CD8-positive, alpha-beta memory T cell (primary cell): ENCODE measurements at places on chromosomes 4 and X.

DNA sequence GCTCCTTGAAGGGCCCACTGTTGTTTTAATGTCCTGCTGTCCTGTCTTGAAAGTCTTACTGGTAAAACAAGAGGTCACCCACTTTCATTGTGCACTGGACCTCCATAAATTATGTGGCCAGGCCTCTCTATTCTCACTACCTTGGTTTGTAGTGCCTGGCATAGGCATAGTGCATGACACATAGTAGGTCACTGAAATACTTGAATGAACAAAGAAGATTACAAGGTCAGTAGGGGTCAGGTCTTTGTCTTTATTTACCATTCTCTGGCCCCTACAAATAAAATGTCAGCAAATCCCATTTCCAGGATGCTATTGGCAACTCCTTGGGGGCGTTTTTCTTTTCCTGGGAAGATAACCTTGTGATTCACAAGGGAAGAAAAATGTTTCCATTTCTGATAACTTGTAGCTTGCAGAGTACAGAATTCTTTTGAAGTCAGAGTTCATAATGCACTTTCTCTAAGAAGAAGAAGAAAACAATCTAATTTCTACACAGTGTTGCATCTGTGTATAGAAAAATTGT is 1.4 kb downstream of the PGM2 start:
- DNase-seq: no peak

DNA sequence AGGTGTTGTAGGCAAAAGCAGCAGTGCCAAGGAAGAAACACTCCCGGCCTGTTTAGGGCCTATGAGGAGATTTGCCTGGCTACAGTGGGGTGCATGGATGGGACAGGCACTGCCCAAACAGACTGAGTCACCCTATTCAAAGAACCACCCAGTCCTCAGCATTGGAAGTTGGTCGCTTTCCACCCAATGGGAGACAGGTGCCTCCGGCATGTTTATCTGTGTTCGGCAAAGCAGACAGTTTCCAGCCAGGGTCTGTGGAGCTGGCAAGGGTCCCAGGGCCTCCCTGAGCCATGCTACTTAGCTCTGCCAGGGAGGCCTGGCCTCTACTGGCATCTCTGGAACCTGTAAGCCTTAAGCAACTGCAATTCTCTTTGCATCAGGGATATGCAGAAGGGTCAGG is 165.1 kb upstream of the ATP6AP2 start:
- DNase-seq: no peak

- no peak for DNase-seq
These were observed 81.0 kb downstream of the ADGRA3 start for GRCh38 chr4:22434895-22435294.

DNA sequence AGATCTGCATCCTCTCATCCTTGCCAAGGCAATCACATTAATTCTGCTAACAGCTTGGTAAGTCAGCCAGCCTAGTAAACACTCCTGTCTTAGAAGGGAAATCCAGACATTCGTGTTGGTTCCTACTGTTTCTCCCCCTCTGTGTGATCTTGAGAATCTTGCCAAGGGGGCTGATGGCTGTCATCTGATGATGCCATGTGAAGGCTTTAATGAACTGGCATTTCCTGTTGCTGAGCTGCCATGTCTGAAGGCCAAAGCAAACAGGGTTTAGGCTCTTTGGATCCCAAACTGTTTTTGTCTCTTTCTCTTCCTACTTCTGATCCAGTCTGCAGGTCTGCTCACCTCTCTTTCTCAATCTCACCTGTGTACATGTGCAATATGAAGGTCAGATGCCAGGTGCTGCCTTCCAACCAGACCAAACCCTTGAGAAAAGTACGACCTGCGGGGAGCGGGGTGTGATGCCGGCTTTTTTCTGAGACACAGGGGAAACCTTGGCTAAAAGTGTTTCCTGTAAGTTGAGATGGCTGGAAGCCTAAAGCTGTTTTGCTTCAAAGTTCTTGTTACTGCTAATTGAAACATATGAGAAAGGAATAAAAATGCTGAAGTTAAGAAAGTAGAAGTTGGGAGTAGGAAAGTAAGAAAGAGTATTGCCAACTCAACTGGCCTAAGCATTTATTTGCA is 532.9 kb downstream of the ANKRD50 start:
- no peak for DNase-seq

- DNase-seq: no peak
These were observed 554 bp downstream of the KLHL15 start for GRCh38 chrX:24026432-24026831.
